Fibroblast of lung (primary cell): ENCODE measurements at places on chromosomes 2 and 18. TPM values are rescaled to one million over a fixed set of nuclear protein-coding genes. Genes with fewer than 3 reads are reported as not detected.

Gene AGXT
- total RNA-seq = not detected in 2 replicates

Gene EFR3B
- total RNA-seq = 0.50 and 0.51 TPM in 2 replicates

Gene CGREF1
- 2.3 and 10.0 TPM in 2 replicates for total RNA-seq

Gene FBXO15
- total RNA-seq = 0.77 and 0.83 TPM in 2 replicates

Gene MZT2A
- total RNA-seq = 65.2 and 88.4 TPM in 2 replicates

Gene SKOR2
- not detected in 2 replicates for total RNA-seq

Gene SERPINB3
- not detected in 2 replicates for total RNA-seq

Gene CLEC4F
- total RNA-seq = not detected in 2 replicates

Gene DHRS9
- total RNA-seq = not detected in 2 replicates

Gene PLCD4
- 3.9 and 10.7 TPM in 2 replicates for total RNA-seq

Gene FSHR
- under 0.01 TPM in 1 of 2 replicates, not detected in the other for total RNA-seq

Gene TMEM163
- total RNA-seq = under 0.01 TPM in 1 of 2 replicates, not detected in the other

Gene KIF5C
- total RNA-seq = 0.17 and 0.51 TPM in 2 replicates

Gene IFIH1
- total RNA-seq = 10.0 and 11.4 TPM in 2 replicates

Gene SLC19A3
- total RNA-seq = 0.17 and 1.0 TPM in 2 replicates

Gene DLX2
- total RNA-seq = not detected in 2 replicates

Gene CCDC121
- total RNA-seq = 1.8 and 2.0 TPM in 2 replicates

Gene CCDC148
- total RNA-seq = 1.0 and 1.2 TPM in 2 replicates

Gene IL1R2
- total RNA-seq = 0.17 and 1.0 TPM in 2 replicates

Gene MTHFD2
- 325 and 334 TPM in 2 replicates for total RNA-seq

Gene PSMA8
- not detected in 2 replicates for total RNA-seq

Gene BOLL
- not detected in 2 replicates for total RNA-seq

Gene RANBP2
- total RNA-seq = 49.3 and 59.3 TPM in 2 replicates

Gene IL36RN
- total RNA-seq = not detected in 2 replicates

Gene CABYR
- 5.6 and 14.0 TPM in 2 replicates for total RNA-seq

Gene LYPD1
- 0.17 and 0.26 TPM in 2 replicates for total RNA-seq

Gene ZAP70
- not detected in 2 replicates for total RNA-seq

Gene NUP35
- 6.7 and 8.9 TPM in 2 replicates for total RNA-seq

Gene IL1R1
- 110 and 173 TPM in 2 replicates for total RNA-seq

Gene SLC11A1
- total RNA-seq = 0.17 and 0.26 TPM in 2 replicates

Gene GKN2
- not detected in 2 replicates for total RNA-seq

Gene GREB1L
- 0.26 and 0.33 TPM in 2 replicates for total RNA-seq

Gene FBXO48
- total RNA-seq = 0.26 and 0.33 TPM in 2 replicates

Gene IL36A
- not detected in 2 replicates for total RNA-seq

Gene RNF152
- 15.2 and 24.4 TPM in 2 replicates for total RNA-seq

Gene KLHL30
- total RNA-seq = 0.26 and 1.2 TPM in 2 replicates

Gene PTPRN
- total RNA-seq = 3.5 and 10.8 TPM in 2 replicates

Gene GAL3ST2
- total RNA-seq = 0.17 TPM in 1 of 2 replicates, not detected in the other

Gene SANBR
- 16.4 and 21.0 TPM in 2 replicates for total RNA-seq

Gene FOXI3
- not detected in 2 replicates for total RNA-seq

Gene MOCOS
- total RNA-seq = 9.0 and 13.9 TPM in 2 replicates

Gene SIGLEC15
- 0.51 and 1.5 TPM in 2 replicates for total RNA-seq

Gene COLEC12
- 24.8 and 60.6 TPM in 2 replicates for total RNA-seq

Gene CERKL
- total RNA-seq = 0.17 TPM in 1 of 2 replicates, not detected in the other

Gene SMC6
- total RNA-seq = 21.8 and 22.8 TPM in 2 replicates

Gene C2orf15
- under 0.01 TPM in 1 of 2 replicates, not detected in the other for total RNA-seq

Gene ABCG8
- not detected in 2 replicates for total RNA-seq

Gene RBBP8
- total RNA-seq = 21.0 and 27.5 TPM in 2 replicates

Gene ACOXL
- total RNA-seq = not detected in 2 replicates

Gene MPP4
- 0.26 and 0.50 TPM in 2 replicates for total RNA-seq

Gene CDH19
- total RNA-seq = not detected in 2 replicates

Gene MROH2A
- not detected in 2 replicates for total RNA-seq

Gene SOX11
- 0.99 and 2.1 TPM in 2 replicates for total RNA-seq

Gene NEUROD1
- not detected in 2 replicates for total RNA-seq
